ENCODE measurements at places on chromosomes 2 and 18.

DNA sequence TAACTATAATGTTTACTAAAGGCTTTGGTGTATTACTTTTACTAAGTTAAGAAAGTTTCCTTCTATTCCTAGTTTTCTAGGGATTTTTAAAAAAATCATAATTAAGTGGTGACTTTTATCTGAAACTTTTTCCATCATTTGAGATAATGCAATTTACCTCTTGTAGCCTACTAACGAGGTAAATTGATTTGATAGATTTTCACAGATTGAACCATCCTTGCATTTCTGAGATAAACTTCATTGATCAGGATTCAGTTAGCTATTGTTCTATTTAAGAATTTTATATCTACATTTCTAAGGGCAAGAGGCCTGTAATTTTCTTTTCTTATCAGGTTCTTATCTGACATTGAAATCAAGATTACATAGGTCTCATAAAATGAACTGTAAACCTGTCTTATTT lies 178.1 kb downstream of the MIB1 start:
- DNase-seq, result no peak

DNA sequence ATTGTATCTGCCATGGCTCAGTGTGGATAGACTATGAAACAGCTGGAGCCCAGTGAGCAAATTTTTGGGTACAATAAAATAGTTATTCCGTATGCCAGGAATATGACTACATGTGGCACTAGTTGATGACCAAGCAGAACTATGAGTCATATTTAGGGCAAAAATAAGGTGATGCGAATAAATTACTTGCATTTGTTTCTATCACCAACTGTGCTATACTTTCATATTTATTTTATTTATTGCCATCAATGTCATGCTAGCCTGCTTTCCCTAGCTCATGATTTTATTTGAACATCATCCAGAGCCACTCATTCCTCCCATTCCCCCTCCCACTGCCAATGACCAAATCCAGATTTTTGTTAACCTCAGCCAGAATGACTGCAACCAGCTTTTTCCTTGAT lies 13.3 kb upstream of the FAP start:
- DNase-seq, result no peak

DNA sequence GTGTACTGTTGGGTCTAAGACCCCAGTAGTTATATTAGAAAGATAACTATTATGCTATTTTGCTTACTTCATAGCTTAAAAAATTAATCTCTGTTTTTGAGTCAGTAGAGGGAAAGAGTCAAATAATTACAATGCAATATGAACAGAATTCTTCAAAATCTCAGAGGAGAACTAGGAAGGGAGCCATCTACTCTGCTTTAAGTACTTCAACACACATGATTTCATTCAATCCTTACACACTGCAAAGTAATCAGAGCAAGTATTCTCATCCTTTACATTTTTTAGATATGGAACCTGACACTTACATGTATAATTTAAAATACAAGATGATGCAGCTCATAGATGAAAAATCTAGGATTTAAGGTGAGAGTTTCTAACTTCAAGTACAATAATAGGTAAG lies 27.7 kb downstream of the COL5A2 start:
- no peak for DNase-seq

DNA sequence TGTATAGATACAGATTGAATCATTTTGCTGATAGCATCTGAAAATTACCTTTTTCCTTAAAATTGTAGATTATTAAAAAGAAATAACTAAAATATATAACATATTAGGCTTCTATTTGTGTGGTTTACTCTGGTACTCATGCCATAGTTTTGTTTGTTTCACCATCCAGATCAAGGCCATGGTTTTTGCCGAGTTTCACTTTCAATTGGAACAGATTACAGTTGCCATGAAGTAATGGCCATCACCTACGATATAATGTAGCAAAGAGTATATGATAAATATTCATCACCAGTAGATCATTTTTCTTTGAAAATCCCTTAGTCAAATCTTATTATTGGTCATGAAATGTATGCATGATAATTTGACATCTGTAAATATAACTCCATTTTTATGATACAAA lies 11.9 kb upstream of the DNAH7 start:
- no peak for DNase-seq

- DNase-seq, result no peak
Observed at GRCh38 chr2:209942426-209942825, 60.0 kb upstream of the RPE start.
